ENCODE measurements at places on chromosomes 16 and 17.
A peak's percentile ranks its signal among the peaks of the same experiment; 100 is the strongest.

DNA sequence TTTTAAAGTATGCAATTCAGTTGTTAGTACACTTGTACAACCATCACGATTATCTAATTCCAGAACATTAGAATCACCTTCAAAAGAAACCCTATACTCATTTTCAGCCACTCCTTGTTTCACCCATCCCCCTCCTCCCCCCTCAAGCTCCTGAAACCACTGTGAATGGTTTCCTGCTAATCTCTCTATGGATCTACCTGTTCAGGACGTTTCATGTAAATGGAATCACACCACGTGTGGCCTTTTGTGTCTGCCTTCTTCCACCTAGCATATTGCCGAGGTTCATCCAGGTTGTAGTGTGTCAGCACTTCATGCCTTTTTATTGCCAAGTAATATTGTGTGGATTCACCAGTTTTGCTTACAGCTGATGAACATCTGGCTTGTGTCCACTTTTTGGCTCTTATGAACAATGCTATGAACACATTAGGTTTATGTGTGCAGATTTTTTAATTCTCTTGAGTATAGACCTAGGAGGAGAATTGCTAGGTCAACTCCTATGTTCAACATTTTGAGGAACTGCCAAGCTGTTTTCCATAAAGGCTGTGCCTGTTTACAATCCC lies 17.8 kb downstream of the EIF4A3 start:
- peaks cover 10% of the 10 kb centered on the region for H3K27me3 ChIP-seq
- no peaks in the 10 kb centered on the region for H3K4me1 ChIP-seq
- no peak overlapping the region for H3K27ac ChIP-seq
- no peak overlapping the region for H3K4me3 ChIP-seq

GRCh38 chr17:68600067-68600930 lies 868 bp downstream of the FAM20A start:
- peak overlapping the region; percentile 76 for H3K4me3 ChIP-seq
- H3K27me3 ChIP-seq: peaks cover 27% of the 10 kb centered on the region
- H3K27ac ChIP-seq: no peak overlapping the region
- DNase-seq: no peak
- H3K36me3 ChIP-seq: no peaks in the 10 kb centered on the region
- peaks cover 4% of the 10 kb centered on the region for H3K4me1 ChIP-seq

DNA sequence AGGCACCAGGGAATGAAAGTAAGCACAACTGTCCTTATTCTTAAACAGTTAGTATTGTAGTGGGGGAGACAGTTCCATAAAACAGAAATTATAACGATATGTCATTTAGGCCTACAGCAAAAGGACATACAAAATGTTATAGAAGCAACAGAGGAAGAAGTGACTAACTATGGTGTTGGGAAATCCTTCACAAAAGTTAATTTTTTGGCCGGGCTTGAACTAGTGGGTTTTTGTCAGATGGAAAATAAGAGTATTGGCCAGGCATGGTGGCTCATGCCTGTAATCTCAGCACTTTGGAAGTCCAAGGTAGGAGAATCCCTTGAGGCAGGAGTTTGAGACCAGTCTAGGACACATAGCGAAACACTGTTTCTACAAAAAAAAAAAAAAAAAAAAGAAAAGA lies 127.8 kb downstream of the SSH2 start:
- no peak overlapping the region for H3K27ac ChIP-seq
- H3K36me3 ChIP-seq: no peaks in the 10 kb centered on the region
- no peak overlapping the region for H3K4me3 ChIP-seq
- H3K27me3 ChIP-seq: no peaks in the 10 kb centered on the region
- no peak for DNase-seq

GRCh38 chr17:15260376-15261257 lies 4.5 kb downstream of the PMP22 start:
- no peak for DNase-seq
- no peaks in the 10 kb centered on the region for H3K36me3 ChIP-seq
- H3K27me3 ChIP-seq: peaks cover 20% of the 10 kb centered on the region
- H3K4me3 ChIP-seq: peak overlapping the region; percentile 73

DNA sequence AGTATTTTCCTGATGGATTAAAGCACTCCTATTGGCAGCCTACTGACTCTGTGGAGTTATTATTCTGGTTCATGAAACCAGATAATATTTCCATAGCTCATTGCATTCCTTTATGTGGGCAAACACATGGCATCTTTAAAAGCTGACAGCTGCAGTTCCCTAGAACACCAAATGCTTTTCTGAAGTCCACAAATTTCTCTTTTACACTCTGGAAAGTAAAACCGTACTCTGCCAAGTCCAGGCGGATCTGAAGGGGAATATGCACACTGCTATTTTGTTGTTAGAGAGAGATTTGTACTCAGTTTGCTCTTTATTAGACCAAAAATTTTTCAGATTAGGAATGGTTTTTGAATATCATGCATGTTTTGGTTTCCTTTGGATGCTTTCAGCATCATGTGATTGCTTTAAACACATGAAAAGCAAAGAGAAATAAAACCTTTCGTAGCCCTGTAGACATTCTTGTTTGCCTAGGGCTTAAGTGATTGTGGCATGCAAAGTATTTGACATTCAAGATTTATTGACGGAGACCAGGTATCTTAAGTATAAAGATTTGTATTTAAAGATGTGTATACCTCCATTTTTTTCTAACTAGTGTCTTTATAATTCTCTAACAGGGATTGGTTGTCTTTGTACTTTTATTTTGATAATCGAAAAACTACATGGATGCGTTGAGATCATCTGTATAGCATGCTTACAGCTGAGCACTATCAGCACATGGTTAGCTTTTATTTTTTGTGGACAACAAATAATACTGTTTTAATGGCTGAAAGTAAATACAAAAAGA lies 19.5 kb downstream of the SEC14L1 start:
- no peak overlapping the region for H3K4me3 ChIP-seq
- H3K27me3 ChIP-seq: no peaks in the 10 kb centered on the region
- peaks cover 24% of the 10 kb centered on the region for H3K36me3 ChIP-seq
- H3K4me1 ChIP-seq: peaks cover 50% of the 10 kb centered on the region
- DNase-seq: no peak

DNA sequence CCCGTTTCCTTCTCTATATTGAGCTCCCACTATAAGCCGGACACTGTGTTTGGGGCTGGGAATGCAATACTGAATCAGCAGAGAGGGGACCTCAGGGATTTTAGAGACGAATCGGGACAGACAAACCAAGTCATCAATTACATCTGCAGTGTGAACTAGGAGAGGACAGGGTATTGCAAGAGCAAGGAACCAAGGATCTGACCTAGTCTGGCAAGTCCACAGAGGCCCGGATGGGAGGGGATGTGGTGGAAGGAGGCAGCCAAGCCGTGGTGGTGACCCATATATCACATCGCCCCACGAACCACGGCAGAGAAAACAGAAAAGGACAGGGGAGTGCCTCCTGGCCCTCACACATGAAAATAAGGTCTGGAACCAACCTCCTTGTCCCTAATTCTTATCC lies 28.1 kb upstream of the NXPH3 start:
- H3K4me3 ChIP-seq: no peak overlapping the region
- no peak overlapping the region for H3K27ac ChIP-seq
- DNase-seq: no peak
- H3K27me3 ChIP-seq: peaks cover 9% of the 10 kb centered on the region
- no peaks in the 10 kb centered on the region for H3K4me1 ChIP-seq
- H3K36me3 ChIP-seq: no peaks in the 10 kb centered on the region

- no peak overlapping the region for H3K4me3 ChIP-seq
- no peak for DNase-seq
- H3K27me3 ChIP-seq: peaks cover 15% of the 10 kb centered on the region
- H3K27ac ChIP-seq: no peak overlapping the region
- peaks cover 15% of the 10 kb centered on the region for H3K4me1 ChIP-seq
Observed at GRCh38 chr17:41499714-41500113, 5.7 kb downstream of the KRT13 start.

DNA sequence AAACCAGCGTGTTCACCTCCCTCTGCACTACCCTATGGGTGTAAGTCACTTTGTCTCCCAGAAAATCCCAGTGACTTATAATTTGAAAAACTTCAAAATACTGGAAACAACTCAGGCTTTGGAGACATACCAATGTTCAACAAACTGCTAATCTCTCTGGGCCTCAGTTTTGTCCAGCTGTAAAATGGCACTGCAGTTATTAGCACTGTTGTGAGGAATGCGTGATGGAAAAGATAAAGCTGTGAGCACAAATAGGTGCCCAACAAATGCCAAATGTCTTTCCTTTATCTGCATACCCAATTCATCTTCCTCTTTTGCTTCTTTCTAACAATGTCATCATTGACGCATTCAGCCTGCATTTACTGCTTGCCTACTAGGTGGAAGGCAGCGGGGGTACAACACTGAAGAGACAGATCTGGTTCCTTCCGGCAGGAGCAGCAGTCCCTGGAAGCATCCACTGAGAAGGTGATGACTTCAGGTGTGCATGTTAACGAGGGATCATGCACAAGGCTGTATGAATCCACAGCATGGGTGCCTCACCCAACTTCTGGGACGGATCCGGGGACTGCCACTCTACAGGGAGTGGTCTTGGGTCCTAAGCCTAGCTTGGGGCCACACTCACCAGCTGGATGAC lies 63.4 kb downstream of the CYTH1 start:
- peak overlapping the region; percentile 90 for H3K27ac ChIP-seq
- H3K4me1 ChIP-seq: peaks cover 74% of the 10 kb centered on the region
- peaks cover 2% of the 10 kb centered on the region for H3K36me3 ChIP-seq
- H3K27me3 ChIP-seq: no peaks in the 10 kb centered on the region

GRCh38 chr17:63764716-63765115 lies 8.7 kb downstream of the CCDC47 start:
- no peaks in the 10 kb centered on the region for H3K27me3 ChIP-seq
- H3K4me1 ChIP-seq: peaks cover 19% of the 10 kb centered on the region
- H3K27ac ChIP-seq: no peak overlapping the region
- no peak for DNase-seq
- H3K4me3 ChIP-seq: no peak overlapping the region
- peaks cover 17% of the 10 kb centered on the region for H3K36me3 ChIP-seq

DNA sequence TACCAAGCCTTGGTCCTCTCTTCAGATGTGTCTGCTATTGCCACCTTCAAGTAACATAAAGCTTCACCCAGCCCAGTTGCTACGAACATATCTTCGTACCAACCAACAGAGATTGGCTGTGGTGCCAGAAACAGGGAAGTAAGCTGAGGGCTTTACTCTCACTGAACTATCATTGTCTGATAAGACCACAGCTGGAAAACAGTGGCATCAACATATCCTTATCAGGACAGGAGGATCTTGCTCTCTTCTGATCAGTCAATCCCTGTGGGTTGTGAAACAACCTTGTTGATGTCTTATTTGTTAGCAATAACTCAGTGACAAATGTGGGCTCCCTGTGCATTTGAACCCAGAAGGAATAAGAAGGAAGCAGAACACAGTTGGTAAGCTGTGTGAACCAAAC lies 446.3 kb upstream of the MAF start:
- no peaks in the 10 kb centered on the region for H3K36me3 ChIP-seq
- no peak for DNase-seq
- H3K27me3 ChIP-seq: peaks cover 8% of the 10 kb centered on the region
- no peak overlapping the region for H3K4me3 ChIP-seq

DNA sequence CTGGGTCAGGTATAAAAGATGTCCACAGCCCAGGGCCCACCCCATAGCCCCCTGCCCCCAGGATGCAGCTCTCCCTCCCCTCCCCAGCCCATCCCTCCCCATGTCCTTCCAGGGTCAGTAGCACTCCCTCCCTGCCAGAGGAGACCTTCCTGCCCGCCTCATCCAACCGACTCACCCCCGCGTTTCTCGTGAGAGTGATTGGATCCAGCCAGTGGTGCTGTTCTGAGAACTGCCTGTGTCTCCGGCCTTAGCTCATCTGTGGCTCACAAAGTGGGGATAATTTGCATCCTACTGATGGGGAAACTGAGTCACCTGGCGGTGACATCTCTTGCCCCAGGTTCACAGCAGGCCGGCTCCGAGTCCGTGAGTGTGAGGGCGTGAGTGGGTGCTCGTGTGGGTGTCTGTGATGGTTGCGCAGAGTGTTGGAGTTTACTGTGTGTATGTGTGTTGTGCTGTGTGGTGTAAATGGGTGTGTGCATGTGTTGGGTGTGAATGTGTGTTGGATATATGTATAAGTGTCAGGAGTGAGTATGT lies 90.7 kb upstream of the GSE1 start:
- no peak overlapping the region for H3K27ac ChIP-seq
- H3K4me1 ChIP-seq: peaks cover 9% of the 10 kb centered on the region
- H3K4me3 ChIP-seq: no peak overlapping the region
- peaks cover 18% of the 10 kb centered on the region for H3K27me3 ChIP-seq

DNA sequence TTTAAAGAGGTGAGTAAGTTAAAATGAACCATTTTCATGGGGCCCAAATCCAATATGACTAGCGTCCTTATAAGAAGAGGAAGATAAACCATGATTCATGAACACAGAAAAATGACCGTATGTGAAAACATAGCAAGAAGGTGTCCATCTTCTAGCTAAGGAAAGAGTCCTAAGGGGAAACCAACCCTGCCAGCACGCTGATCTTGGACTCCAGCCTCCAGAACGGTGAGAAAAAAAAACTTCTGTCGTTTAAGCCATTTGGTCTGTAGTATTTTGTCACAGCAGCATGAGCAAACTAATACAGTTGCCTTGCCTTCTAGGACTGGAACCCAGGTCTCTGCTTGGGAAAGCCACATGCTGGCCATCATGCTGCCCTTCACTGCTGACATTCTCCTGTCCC lies 4.2 kb upstream of the TMEM132E start:
- no peak overlapping the region for H3K4me3 ChIP-seq
- H3K4me1 ChIP-seq: peaks cover 8% of the 10 kb centered on the region
- peaks cover 39% of the 10 kb centered on the region for H3K27me3 ChIP-seq
- DNase-seq: no peak
- no peak overlapping the region for H3K27ac ChIP-seq
- no peaks in the 10 kb centered on the region for H3K36me3 ChIP-seq

- peaks cover 1% of the 10 kb centered on the region for H3K27me3 ChIP-seq
- no peak overlapping the region for H3K27ac ChIP-seq
- H3K4me1 ChIP-seq: peaks cover 4% of the 10 kb centered on the region
- no peak overlapping the region for H3K4me3 ChIP-seq
- no peaks in the 10 kb centered on the region for H3K36me3 ChIP-seq
Observed at GRCh38 chr17:57071991-57072944, 12.8 kb upstream of the AKAP1 start.

GRCh38 chr17:81651692-81652091 lies 4.7 kb downstream of the PDE6G start:
- no peaks in the 10 kb centered on the region for H3K36me3 ChIP-seq
- no peak for DNase-seq
- H3K27me3 ChIP-seq: peaks cover 7% of the 10 kb centered on the region

DNA sequence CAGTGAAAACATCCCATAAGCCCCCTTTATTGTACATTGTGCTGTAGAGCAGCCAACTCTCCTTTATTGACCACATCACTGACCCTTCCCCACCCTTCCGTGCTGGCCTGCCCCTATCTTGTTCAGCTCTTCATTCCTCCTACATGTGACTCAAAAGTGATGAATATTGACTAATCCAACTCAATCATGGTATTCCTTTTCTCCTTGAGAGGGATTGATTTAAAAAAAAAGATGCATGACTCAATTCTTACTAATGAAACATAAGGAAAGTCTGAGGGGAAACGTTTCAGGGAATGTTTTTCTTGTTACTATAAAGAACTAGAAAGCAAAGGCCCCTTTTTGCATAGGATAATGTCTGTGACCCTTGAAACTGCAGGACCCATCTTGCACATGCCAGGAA lies 125.2 kb upstream of the SOX9 start:
- H3K4me3 ChIP-seq: no peak overlapping the region
- no peak for DNase-seq
- no peaks in the 10 kb centered on the region for H3K36me3 ChIP-seq
- H3K4me1 ChIP-seq: no peaks in the 10 kb centered on the region
- H3K27me3 ChIP-seq: no peaks in the 10 kb centered on the region

All from memory B cell (primary cell).